Upper lobe of left lung (tissue), 6 donors: ENCODE measurements at places on chromosomes 6 and 20.

DNA sequence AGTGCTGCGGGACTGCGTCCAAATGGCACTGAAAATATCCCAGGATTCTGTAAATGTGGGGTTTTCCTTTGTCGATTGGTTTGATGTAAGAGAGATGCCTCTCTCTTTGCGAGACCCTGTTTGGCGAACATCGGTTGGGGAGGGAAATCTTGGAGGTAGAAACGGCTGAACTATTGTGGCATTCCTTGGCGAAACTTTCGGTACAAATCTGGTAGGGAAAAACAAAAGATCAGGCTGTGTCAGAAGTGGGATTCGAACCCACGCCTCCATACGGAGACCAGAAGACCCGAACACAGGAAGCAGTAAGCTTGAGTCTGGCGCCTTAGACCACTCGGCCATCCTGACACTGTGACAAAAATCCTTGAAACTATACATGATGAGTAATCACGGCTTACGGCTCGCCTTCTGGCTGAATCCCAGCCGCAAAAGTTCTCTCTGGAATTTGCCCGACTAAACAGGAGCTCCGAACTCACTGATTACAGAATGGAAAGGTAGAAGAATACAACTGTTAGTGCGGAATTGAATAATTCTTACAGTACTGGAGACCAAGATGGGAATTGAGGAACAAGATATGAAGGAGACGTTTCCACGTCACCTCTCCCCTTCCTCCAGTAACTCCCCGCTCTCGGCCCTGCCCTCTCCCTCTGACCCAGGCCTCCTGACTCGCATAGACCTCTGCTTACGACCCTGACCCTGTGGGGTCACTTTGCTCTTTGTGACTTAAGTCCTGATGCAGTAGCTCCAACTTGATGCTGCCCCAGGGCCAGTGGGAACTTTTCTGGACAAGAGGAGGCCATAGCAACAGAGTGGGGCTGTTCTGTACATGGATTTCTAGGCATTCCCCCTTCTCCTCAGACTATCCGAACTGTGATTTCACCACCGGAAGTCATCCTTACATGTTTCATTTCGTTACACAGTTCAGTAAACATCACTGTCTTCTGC is 132.8 kb upstream of the ZNF184 start:
- no peak for DNase-seq

DNA sequence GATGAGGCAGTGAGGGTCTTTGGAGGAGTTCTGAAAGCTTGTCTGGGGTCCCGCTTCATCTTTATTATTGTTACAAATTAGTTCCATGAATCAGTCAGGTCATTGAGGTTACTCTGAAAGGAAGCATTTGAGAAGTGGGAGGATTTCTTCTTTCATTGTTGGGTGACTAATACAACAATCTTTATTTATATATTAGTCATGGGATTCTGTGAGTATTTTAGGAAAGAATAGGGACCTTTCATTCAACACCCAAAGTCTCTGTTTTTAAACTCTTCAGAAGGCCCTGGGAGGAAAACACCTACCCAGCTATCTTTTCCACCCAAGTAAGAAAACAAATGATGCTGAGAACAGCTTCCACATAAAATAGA is 98.3 kb downstream of the SOD2 start:
- no peak for DNase-seq

- DNase-seq: no peak
These were observed 115.2 kb upstream of the RIN2 start for GRCh38 chr20:19642860-19643259.

DNA sequence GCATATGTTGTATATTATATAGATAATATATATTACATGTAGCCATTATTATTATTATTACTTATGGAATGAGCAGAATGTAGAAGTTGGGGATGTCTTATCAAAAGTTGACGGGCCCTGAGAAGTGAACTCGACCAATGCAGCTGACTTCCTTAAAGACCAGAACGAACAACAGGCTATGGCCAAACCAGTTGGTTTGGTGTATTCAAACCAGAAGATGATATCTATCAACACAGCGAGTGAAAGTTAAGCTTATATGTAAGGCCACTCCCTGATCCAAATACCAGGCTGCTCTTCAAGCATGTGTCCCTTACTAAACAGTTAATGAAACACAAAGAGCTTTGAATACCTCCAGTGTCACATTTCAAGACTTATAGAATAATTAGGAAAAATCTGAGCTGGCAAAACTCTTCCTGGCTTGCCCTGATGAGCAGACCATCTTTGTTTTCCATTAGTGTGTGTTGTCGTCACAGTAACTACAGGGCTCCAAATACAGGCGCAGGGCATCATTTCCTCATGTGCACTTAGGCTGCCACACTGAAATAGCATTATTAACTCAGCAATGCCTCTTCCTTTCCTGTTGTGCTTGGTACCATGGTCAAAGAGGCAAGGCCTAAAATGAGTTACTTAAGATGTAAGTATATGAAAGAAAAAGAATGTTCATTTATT is 6.6 kb downstream of the FILIP1 start:
- DNase-seq: no peak

- no peak for DNase-seq
These were observed 8.9 kb downstream of the FITM2 start for GRCh38 chr20:44302026-44302669.

DNA sequence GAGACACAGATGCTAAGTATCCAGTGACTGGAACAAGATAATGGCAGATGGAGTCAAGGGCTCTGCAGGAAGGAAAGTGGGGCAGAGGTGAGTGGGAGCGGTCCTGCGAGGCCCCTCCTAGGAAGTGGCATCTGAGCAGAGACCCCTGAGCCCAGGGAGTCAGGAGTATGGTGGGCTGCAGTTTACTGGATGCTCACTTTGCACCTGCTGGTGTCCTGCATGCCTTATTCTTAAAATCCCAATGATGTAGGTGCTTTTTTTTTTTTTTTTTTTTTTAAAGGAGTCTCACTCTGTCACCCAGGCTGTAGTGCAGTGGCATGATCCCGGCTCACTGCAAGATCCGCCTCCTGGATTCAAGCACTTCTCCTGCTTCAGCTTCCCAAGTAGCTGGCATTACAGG is 5.6 kb downstream of the CEBPB start:
- no peak for DNase-seq

DNA sequence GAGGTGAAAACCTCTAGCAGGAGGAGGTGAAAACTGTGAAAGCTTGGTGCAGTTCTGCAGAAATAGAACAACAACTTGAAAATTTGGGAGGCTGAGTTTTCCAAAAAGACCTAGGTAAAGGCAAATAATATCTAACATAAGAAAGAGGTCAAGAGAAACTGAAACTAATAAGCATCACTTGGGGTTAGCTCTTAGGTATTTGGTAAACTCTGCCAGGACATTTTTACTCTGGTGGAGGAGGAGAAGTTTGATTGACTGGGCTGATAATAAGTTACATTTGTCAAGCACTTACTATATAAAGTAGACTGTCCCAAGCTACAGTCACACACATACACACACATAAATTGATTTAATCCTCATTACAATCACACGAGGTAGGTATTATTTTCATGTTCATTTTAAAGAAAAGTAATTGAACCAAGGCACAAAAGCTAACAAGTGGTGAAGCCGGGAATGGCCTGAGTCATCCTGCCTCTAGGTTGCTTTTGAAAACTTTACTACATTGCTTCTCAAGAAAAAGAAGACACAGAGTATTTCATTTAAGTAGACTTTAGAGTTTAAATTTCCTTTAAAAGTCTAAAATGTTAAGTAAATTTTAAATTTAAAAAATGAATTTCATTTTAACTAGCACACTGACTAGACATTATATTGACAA is 275.5 kb downstream of the PTPRK start:
- no peak for DNase-seq

DNA sequence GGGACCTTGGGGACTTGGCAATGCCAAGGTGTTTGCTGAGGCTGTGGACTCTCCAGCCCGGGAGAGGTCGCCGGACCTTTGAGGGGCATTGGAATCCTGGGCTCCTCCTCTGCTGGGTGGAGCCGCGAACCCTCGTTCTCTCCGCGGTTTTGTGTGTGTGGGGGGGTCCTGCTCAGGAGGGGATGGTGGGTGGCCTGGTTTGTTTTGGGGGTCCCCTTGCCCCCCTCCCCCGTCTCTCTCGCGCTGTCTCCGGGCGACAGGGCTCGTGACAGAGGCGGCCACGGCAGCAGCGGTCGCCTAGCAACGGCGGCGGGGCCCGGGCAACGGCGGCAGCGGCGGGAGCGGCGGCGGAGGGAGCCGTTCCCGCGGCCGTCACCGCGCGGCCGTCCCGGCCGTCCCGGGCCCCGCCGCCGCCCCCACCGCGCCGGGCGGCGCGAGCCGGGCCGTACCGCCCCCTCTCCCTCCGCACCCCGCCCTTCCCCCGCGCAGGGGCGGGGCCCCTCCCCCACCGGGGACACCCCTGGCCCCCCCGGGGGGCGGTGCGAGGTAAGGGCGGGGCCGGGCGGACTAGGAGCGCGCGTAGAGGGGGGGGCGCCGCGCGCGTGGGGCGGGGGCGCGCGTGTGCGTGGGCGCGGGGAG is 7.8 kb downstream of the SYNGAP1 start:
- peak; percentile 69 for DNase-seq

DNA sequence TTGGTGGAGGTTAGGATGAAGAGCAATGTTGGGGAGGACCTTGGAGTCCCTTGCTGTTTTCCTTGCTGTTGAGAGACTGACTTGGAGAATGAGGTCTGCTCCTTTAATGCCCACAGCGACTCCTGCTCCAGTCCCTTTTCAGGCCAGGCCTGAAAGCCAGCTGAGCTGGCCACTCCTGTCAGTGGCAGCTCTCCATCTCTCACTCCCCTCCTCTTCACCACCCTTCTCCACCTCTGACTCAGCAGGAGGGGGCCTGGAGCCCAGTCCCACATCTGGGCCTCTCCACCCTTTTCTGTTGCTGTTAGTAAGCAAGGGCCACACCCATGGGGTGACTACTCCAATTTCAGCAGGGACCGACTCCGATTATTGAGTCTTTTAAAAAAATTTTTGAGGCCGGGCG is 2.2 kb downstream of the SNX21 start:
- DNase-seq: no peak

- peak; percentile 20 for DNase-seq
These were observed 58.6 kb downstream of the GFOD1 start for GRCh38 chr6:13428583-13429405.

- DNase-seq: no peak
These were observed 1.8 kb downstream of the NANP start for GRCh38 chr20:25622049-25622448.

DNA sequence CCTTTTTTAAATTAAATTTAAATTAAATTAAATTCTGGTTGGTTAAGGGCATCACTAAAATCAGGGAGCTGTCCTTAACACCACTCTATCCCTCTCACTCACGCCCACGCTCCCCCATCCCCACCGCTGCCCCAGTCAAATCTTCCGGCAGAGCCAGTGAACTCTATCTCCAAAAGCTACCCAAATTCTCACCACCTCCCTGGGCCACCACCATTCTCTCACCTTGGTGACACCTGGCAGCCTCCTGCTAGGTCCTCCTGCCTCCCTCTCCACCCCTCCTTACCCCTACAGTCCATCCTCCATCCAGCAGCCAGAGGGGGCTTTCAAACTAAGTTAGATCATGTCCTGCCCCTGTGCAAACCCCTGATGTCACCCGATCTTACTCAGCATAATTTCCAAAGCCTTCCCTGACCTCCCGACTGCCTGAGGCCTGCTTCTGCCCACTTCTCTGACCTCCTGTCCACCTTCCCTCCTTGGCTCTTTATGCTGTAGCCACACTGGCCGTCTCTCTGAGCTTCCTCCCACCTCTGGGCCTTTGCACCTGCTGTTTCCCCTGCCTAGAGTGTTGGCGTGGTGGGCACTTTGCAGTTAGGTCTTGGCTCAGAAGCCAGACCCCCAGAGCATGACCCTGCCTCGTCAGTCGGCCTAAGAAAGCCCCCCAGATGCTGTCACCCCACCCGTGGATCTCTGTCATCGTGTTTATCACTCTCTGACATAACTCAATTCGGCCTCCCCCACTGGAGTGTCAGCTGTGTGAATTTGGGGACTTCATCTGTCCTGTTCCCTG is 24.7 kb downstream of the PTGIS start:
- no peak for DNase-seq

GRCh38 chr20:57083072-57083471 is 183.4 kb downstream of the BMP7 start:
- DNase-seq: no peak

- DNase-seq: no peak
These were observed 312.1 kb upstream of the MAN1A1 start for GRCh38 chr6:119661628-119662027.

DNA sequence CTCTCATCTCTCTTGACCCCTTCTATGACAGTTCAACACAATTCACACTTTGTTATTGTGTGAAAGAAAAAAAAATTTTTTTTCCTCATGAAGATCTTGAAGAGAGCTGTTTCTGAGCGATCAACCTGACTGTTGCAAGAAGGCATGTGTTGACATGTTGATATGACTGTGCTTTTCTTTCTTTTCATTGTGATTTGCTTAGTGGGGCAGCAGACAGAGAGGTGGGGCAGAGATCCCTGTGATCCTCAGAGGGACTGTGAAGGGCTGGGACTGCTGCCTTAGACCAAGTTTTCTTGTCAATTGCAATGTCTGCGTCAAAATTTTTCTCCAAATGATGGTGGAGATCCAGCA is 70.8 kb upstream of the IYD start:
- DNase-seq: no peak

GRCh38 chr20:25191051-25191450 is 4.5 kb upstream of the ENTPD6 start:
- no peak for DNase-seq

GRCh38 chr6:116533233-116533957 is 12.1 kb downstream of the TRAPPC3L start:
- no peak for DNase-seq

DNA sequence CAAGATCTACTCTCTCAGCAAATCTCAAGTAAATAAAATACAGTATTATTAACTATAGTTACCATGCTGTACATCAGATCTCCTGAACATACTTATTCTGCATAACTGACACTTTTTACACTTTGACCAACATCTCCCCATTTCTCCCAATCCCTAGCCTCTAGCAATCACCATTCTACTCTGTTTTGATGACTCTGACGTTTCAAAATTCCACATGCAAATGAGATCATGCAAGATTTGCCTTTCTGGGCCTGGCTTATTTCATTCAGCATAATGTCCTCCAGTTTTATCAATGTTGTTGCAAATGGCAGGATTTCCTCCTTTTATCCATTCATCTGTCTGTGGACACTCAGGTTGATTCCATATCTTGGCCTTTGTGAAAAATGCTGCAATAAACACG is 266.3 kb downstream of the RFPL4B start:
- no peak for DNase-seq

DNA sequence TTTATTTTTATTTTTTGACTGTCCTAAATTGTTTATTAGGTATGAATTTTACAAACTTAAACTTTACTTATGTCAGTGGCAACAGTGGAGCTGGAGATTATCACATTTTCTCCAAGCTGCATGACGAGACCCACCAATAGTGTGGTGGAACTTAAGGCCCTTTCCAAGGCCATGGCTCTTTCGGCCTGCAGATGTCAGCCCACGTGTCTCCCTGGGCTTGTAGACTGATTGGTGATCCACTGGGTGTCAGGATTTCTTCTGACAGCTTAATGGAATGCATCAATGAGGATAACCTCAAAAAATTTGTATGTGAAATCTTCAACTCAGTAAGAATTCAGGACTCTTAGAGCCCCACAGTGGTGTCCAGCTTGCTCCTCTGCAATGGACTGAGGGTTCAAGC is 32.3 kb upstream of the OVOL2 start:
- DNase-seq: no peak

GRCh38 chr6:148711833-148712654 is 34.8 kb upstream of the UST start:
- no peak for DNase-seq
